ENCODE measurements at places on chromosomes 11 and 22.

DNA sequence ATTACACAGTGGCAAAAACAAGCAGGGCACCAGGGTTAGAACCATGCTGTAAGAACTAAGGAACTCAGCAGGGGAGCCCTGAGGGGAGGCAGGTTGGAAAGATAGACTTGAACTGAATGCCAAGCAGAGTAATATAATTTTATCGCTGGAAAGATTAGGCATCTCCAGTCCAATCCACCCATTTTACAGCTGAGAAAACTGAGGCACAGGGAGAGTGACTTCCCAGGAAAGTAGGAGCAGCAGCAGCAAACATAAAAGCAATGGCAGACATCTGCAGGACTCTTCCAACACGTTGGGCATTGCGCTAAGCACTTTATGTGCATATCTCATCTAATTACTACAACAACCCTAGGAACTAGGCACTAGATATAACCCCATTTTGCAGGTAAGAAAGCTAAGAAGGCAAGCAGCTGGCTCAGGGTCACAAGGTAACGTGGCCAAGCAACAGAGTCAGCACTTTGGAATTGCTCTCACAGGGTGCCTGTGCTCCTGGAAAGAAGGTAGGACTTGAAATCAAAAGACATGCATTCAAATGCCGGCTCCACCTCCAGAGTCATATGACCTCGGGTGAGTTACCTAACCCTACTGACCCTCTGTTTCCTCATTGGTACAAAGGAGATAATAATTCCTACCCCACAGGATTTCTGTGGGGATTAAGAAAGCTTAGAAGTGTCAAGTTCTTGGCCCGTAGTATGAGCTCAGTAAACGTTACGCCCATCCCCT, 215.3 kb downstream of the BARX2 start:
- no peak for DNase-seq

DNA sequence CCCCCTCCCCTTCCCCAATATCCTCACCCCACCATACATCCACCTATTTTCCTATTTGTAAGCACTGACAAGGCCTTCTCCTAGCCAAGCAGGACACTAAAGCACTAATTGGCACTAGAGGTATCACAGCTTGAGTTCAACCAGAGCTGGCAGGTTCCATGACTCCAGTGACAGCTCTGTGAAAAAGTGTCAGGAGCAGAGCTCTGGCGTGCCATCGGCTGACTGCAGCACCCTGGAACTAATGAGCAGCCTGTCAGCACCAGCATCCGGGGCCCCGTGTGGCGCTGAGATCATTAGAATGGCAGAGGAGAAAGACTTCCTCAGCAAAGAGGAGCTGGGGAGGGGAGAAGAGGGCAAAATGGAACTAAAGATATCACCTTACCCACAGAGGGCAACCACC, 847.4 kb downstream of the NTM start:
- no peak for DNase-seq

- no peak for DNase-seq
Observed at GRCh38 chr11:8375460-8375859, 111.8 kb upstream of the LMO1 start.

- DNase-seq = no peak
Observed at GRCh38 chr11:83545494-83546260, 259.5 kb upstream of the CCDC90B start.

Measured in NCI-H510A (cell line).